ENCODE measurements at places on chromosomes 1 and 21. TPM values are rescaled to one million over a fixed set of nuclear protein-coding genes. Genes with fewer than 3 reads are reported as not detected.
A peak's percentile ranks its signal among the peaks of the same experiment; 100 is the strongest.

DNA sequence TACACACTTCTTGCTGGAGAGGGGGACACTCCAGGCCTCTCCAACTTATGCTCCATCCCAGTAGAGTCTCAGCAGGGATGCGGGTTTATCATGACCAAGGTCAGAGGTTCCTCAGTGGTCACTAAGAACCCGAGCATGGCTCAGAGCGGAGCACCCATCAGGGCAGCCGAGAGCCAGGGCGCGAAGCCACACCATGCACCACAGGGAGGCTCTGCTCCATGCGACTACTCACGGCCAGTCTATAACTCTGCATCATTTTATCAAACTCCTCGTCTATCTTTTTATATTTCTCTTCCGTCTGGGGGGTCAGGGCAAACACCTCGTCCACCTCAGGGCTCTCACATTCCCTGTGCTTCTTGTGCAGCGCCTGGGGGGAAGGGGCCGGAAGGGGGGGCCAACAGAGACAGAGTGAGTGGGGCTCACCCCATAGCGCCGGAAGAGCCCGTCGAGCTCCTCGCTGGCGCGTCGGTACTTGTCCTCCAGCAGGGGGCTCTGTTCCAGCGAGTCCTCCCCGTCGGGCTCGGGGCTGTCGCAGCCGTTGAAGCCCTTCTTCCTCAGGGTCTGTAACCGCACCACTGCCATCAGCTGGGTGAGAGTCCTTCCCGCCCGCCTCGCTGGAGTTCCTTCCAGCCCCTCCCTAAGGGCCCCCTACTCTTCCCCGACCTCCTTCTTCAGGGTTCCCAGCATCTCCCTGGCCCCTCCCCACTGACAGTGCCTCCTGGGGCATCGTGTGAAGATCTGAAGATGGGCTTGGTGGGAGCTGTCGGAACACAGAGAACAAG, 20.0 kb downstream of the MEF2D start:
- no peak for DNase-seq

- no peak for DNase-seq
These were observed 21.6 kb downstream of the LAMB3 start for GRCh38 chr1:209630383-209631225.

- no peak for DNase-seq
These were observed 1442.6 kb upstream of the B3GALT2 start for GRCh38 chr1:194629011-194629410.

Gene PCP4L1
- not detected for total RNA-seq

DNA sequence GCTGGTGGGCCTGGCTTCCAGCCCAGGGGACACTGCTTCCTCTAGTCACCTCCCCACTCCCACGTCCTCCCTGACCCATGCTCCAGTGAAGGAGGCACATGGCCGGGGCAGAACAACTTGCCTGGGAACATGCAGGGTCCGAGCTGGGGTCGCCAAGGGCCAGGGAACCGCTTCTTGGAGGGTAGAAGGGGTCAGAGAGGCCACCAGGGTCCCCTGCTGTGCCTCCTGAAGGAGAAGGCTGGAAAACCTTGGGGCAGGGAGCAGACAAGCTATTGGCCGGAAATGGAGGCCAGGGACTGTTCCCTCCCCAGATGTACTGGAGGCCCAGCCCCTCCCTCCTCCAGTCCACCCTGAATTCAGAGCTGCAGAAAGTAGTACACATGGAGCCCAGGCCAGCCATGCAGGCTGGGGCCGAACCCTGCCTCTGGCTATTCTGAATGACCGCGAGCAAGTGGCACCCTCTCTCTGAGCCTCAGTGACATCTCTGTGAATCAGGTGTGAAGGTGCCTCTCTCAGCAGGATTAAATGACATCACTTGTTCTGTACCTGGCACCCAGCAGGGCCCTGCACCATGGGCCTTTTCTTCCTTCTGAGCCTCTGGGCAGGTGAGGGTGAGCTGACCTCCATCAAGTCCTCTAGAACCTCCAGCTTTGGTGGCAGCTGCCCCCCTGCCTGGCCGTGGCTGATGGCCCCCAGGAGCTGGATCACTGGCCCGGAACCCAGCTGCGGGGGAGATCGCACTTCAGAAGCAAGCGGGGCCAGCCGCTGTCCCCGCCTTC, 15.7 kb downstream of the SPOCD1 start:
- no peak for DNase-seq

- no peak for DNase-seq
These were observed 32.5 kb downstream of the RGS13 start for GRCh38 chr1:192668409-192668983.

Gene GLMN
- 10.9 TPM for total RNA-seq

Gene KLHDC7A
- total RNA-seq = 0.30 TPM

DNA sequence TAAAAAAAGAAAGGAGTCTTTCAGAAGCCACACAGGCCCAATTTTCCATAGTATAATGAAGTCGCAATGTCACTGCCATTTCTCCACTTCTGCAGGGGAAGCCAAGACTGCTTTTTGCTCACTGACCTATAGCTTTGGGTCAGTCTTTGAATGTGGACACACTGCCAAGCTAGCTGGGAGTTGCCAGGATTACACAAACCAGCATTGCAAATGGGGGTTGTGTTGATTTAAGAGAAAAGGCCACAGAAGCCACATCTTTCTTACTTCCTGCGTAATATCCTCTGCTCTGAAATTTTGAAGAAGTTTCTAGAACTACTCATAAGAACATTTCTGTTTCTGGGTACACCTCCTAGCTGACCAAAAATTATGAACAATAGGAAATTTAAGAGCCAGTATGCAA, 45.8 kb upstream of the SAMSN1 start:
- no peak for DNase-seq

Gene ASCL5
- total RNA-seq = 0.15 TPM

Gene SLC35E2B
- total RNA-seq = 30.3 TPM

DNA sequence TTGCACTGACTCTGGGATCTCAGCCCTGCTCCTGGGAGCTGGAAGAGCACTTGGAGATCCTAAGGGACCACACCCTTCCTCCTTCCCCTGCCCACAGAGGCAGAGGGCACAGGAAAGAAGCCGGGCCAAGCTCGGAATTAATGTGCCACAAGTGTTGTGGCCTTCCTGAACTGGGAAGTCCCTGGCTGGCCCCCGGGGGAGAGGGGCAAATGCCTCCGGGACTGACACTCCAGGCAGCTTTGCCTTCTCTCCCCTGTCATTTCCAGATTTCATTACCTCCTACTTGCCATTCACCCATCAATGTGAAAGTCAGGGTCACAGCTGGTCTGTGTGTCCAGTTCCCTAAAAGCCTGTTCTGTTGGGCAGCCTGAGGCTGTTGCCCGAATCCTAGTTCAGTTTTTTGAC, 21.7 kb downstream of the SESN2 start:
- DNase-seq = no peak

Gene FCER1A
- total RNA-seq = not detected

- peak; percentile 83 for DNase-seq
These were observed at the start of gene SSU72 for GRCh38 chr1:1574721-1575537. TSS of gene SSU72 (minus strand) at chr1:1574863. CDS start at chr1:1574557, 306 bp downstream.

GRCh38 chr1:101185421-101185820, 51.4 kb upstream of the S1PR1 start:
- DNase-seq = no peak

GRCh38 chr1:153210206-153210605, 7.0 kb downstream of the LELP1 start:
- DNase-seq = no peak
